ENCODE measurements at places on chromosomes 11 and 22.

GRCh38 chr11:12834166-12834565 is 159.9 kb downstream of the TEAD1 start:
- no peak for DNase-seq

DNA sequence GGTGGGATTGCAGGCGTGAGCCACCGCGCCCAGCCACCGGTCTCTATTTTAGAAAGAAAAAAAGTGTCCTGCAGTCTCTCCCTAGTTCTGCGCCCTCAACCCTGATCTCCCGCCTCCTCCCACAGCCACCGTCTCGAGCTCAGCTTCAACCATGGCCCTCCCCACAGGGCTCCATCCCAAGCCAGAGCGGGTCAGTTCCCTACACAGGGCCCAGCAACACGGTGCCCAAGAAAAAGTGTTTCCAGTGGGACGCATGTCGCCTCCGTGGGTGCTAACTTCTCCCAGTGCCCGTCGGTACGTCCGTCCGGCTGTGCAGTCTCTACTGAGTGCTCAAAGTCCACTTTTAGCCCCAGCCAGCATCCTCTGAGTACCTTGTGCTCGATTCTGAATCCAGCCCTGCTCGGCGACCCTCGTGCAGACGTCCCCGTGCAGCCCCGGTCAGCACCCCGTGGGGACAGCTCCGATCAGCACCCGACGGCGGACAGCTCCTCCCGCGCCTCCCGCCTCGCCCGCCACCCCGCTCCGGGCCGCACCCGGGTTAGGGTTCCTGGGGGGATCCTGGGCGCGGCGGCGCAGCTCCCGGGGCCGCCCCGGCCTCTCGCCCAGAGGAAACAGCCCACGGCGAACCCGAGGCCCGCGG is 657 bp upstream of the MAPK8IP2 start:
- peak; percentile 97 for DNase-seq

DNA sequence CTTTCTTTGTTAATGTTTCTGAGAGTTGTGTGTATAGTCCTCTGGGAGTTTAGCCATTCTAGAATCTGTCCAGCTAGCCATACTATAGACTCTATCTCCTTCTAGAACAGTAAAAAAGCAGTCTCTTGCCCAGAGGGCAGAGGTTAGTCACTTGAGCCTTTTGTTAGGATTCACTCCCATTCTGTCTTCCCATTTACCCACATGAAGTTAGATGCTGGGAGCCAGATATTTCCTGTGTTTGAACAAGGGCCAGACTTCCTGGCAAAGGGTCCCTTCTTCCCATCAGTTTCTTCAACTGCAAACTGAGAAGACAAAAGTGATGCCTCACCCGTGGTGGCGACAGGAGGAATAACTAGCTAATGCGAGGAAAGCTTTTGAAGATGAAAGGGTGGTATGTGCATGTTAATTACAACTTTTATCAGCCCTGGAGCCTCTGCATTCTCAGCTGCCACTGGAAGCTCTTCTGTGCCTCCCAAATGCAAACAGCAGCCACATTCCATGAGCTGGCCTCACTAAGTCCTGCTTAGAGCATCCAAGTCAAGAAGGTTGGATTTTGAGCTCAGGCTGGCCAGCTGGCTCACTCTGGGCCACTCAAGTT is 12.8 kb downstream of the CD44 start:
- DNase-seq, result no peak

- DNase-seq, result no peak
Measured at GRCh38 chr11:67596753-67597300, 9.9 kb upstream of the NDUFV1 start.

- no peak for DNase-seq
Measured at GRCh38 chr11:63937713-63938478, 906 bp upstream of the NAA40 start.

- DNase-seq, result no peak
Measured at GRCh38 chr11:117560780-117561530, 233.3 kb downstream of the CEP164 start.

DNA sequence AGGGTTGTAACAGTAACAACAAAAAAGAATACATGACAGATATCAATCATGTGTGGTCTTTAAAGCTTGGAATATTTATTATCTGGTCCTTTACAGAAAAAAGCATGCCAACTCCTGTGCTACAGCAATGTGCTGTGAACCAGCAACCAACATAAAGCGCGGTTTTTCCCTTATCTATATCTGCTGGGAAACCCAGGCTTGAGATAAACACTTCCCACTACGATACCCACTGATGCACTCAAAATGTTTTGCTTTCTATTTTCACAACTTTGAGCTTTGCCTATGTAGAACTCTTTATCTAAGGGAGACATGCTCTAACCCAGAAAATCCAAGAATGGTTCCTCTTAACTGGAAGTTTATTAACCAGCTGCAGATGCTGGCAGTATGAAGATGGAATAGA is 19.0 kb downstream of the ZBED5 start:
- no peak for DNase-seq

DNA sequence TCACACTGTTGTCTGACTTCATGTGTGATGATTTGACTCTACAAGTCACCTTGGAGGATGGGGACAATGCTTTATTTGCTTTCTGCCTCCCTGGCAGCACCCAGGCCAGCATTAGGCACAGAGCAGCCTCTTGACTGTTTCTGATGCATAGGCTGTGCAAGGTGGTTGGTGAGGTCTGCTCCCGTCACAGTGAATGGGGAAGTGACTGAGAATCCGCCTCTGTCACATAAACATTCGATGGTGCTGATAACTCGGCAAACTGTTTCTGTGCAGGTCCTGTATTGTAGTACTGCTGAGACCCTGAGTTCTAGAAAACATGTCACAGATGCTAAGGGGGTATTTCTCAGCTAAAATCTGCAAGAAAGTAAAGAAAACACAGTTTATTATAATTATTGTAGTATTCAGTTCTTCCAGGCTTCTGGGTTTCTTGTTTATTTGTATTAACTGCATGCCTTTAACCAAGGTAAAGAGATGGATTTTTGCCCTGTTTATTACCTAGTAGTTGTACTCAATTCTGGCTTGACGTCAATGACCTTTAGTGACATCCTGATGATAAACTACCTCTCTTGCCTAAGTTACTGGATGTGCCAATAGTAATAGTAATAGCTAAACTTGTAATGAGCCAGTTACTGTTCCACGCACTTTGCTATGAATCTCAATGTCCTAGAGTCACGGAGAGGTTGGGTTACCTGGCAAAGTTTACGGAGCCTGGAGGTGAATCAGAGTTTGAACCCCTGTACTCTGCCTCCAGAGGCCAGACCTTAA is 24.8 kb upstream of the RCN1 start:
- no peak for DNase-seq

GRCh38 chr11:134664447-134665187 is 252.6 kb upstream of the B3GAT1 start:
- DNase-seq, result no peak

Measured in HuH-7 (cell line).